ENCODE measurements at places on chromosomes 5 and 9.

- DNase-seq = no peak
Measured at GRCh38 chr5:22627029-22627428, 226.1 kb downstream of the CDH12 start.

- no peak for DNase-seq
Measured at GRCh38 chr5:170563824-170564567, 60.2 kb downstream of the KCNIP1 start.

DNA sequence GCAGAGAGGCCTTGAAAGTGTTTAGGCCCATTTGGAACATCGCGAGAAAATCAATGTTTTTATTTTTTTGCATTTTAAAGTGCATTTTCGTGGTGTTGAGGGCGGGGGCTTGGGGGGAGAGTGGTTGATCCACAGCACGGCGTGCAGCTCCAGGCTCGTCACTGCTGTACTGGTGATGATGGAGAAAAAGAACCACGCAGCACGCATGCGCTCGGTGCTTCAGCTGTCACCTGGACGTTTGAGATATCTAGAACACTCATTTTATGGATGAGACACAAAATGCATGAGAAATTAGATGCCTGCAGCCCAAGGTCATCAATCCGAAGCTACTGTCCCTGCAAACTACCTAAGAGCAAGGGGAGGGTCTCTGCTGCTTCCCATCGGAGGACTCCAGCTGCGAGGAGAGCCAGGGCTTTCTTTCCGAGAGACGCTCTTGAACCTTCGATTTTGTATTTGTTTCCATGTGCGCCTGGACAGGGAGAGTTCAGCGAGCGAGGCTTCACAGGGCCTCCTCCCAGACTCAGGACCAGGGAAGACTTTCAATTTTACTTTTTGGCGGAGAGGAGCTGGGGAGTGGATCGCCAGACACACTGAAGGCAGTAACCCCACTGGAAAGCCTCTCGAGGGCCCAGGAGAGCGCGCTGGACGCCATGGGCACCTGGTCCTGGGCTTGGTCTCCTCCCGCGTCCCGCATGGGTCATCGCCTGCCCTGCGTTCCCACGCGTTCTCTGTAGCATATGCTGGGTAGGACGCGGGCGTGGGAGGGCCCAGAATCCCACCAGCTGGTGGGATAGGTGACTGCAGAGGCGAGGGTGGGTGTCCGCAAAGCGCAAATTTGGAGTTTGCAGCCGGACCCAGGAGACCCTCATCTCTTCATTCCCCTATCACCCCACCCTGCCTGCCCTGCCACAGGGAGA lies 2.5 kb downstream of the DMRT2 start:
- DNase-seq = no peak

- no peak for DNase-seq
Measured at GRCh38 chr5:133878236-133878555, 90.2 kb downstream of the C5orf15 start.

GRCh38 chr9:22044583-22044982 lies 35.5 kb upstream of the CDKN2B start:
- DNase-seq = no peak

DNA sequence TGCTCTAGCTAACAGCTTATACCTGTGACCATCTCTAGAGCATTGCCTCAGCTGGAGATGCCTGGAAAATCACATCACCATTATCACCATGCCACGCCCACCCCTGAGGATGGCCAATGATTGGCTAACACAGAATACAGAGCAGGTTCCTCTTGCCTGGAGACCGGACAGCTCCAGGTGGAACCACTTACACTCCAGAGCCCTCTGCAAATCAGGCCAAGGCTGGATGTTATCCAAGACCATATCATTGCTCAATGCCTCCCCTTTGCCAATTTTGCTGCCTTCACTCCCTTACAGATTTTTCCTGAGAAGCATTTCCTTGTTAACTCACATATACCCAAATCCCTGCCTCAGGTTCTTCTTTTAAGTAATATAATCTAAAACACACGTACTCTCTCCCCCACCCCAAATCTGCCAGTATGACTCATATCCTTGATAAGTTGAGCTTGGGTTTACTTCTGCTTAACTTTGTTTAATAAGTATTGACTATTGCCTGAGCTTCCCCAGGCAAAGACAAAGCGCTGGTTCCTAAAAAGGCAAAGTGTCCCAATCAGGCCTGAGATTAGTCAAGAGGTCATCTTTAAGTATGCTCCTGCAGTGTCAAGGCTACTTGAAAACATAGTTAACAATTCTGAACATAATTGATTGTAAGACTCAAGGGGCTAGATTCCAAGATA lies 309.6 kb downstream of the EPB41L4A start:
- no peak for DNase-seq

GRCh38 chr9:130053504-130054324 lies at the start of gene GPR107:
TSS of gene GPR107 (plus strand) at chr9:130053906. CDS start at chr9:130053933, 27 bp downstream.
- peak; percentile 80 for DNase-seq

DNA sequence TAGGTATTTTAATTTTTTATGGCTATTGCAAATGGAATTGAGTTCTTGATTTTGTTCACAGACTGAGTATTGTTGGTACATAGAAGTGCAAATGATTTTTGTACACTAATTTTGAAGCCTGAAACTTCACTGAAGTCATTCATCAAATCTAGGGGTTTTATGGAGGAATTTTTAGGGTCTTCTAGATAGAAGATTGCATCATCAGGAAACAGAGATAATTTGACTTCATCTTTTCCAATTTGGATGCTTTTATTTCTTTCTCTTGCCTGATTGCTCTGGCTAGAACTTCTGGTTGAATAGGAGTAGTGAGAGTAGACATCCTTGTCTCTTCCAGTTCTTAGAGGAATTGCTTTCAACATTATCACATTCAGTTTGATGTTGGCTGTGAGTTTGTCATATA lies 58.2 kb upstream of the SNCAIP start:
- DNase-seq = no peak

- DNase-seq = peak; percentile 46
Measured at GRCh38 chr5:141100243-141100805, at the start of gene PCDHB3. TSS of gene PCDHB3 (plus strand) at chr5:141100473. CDS start at chr5:141100650, 177 bp downstream.

GRCh38 chr9:131582056-131582455 lies 36.7 kb downstream of the PRRT1B start:
- DNase-seq = no peak

GRCh38 chr9:121738968-121739367 lies 87.5 kb downstream of the DAB2IP start:
- DNase-seq = no peak

GRCh38 chr9:112783551-112783954 lies 33.0 kb downstream of the SNX30 start:
- no peak for DNase-seq

- no peak for DNase-seq
Measured at GRCh38 chr9:69141851-69142250, 32.2 kb upstream of the TJP2 start.

GRCh38 chr5:9861666-9862256 lies 231.6 kb upstream of the TAS2R1 start:
- DNase-seq = no peak

DNA sequence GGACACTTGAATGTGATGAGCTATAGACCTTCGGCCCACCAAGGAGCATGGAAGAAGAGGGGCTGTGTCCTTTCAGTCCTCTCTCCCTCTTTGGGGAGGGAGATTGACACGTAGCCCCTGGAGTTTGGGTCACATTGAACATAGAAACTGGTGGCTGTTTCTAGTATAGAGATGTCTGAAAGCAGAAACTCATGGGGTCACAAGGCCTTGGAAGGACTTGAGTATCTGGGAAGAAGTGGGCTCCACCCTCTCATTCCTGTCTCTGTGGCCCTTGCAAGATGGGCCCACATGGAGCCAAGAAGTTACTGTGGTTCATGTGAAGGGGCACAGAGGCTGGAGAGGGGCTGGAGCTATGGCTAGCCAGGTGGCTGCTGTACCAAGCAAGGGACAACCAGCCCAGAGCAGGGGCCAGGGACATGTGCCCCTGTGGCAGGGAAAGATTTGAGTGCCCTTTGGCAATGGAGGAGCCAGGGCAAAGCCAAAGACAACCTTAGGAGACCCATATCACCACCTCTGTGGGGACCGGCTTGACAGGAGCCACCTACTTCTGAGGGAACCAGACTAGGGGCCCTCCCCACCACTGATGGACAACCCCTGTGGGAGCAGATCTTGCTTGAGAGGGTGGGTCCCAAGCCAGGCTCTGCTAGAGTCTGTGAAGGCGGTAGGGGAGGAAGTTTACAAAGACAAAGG lies 12.8 kb upstream of the ANGPTL2 start:
- no peak for DNase-seq

- peak; percentile 52 for DNase-seq
Measured at GRCh38 chr9:73143711-73144328, 7.8 kb upstream of the ANXA1 start.

DNA sequence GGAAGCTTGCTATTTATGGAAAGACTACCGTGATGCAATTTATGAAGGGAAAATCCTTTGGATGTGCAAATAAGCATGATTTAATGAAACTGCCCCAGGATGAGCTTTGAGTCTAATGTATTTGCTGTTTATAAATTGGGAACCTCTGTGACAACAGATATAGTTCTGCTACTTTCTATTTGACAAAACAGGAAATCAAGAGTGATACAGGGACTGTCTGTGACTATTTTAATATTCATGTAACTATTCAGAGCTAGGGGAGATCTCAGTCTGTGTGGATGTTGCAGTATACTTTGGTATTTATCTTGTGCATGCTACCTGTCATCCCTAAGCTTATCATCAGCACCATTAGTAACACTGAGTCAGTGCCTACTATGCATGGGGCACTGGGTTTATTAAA lies 132.1 kb downstream of the PDZD2 start:
- DNase-seq = no peak

DNA sequence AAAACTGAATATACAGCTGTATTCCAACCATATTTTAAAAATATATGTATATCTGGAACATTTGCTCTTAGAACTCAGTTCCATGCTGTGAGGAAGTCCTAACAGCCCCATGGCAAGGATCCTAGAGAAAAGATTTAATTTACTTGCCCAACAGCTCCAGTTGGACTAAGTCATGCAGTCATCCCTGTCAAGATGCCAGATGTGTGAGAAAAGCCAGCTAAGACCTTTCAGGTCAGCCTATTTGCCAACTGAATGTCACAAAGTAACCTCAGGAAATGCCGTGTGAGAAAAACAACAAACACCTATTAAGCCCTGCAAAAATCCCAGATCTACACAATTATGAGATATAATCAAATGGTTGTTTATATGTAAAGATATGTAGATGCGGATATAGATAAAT lies 416.3 kb downstream of the NR2F1-AS1 start:
- no peak for DNase-seq

GRCh38 chr9:122374885-122375420 lies 4.1 kb downstream of the PTGS1 start:
- DNase-seq = peak; percentile 90

DNA sequence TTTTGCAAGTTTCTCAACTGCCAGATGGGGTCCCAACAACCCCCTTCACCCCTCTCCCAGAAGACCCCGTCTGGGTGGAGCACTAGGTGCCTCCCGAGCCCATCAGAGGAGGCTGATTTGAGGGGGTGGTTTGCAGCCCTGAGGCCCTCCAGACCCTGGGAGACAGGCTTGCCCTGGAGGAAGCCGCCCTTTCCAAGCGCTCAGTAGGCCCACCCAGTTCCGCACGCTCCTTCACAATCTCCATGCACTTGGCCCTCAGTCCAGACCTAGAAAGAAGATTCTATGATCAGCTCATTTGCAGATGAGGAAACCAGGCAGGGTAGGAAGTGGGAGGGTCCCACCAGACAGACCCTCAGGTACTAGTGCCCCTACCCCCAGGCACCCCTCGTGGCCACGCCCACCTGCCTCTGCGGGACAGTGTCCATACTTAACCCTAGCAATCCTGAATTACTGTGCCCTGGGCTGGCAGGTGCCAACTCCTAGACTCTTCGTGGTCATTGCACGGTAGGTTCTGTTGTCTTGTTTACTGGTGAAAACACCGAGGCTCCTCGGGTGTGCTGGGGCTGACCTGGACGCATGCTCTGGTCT lies 22.3 kb downstream of the OR2V1 start:
- no peak for DNase-seq

- DNase-seq = no peak
Measured at GRCh38 chr5:34034534-34035327, 8.3 kb downstream of the C1QTNF3 start.

Measured in hematopoietic multipotent progenitor cell treated with erythropoietin and hydrocortisone succinate and interleukin-3 and kit ligand, for 6 days (in vitro differentiated cells).